NCI-H2081 (cell line): ENCODE measurements at places on chromosomes 1 and 21.

DNA sequence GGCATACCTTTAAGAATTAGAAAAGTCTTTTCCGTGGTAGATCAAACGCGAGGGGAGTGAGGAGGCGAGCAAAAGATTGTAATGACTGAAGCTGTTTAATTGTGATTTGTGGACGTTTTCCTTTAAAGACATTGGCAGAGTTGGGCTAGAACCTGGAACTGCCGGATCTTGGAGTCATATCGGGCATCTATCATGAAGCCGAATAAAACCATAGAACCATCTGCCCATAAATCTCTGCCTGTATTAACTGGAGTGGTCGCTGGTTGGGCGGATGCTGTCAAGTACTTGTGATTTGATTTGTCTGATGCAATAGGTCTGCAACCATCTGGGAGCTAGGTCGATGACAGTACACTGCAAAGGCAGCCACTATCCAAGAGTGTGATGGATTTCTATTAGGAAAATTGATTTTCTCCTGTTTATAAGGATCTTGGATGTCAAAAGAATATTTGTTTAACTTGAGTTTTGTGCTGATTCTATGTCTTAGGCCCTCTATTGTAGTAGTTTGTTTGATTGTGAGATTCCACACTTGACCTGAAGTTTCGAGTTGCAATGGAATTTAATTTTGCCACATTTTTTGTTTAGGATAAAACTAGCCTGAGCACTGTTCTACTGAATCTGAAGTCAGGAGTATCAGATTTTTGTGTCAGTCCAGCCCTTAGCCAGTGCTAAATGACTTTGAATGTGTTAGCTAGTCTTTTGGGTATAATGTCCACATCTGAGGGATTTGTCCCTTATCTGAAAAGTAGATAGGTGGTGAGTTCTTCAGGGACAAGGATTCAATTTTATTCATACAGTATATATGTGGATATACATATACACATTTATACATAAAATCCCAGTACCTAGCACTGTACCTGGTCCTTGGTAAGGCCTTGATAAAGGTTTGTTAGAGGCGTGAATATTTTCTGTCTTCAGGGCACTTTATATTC lies 1.2 kb downstream of the SARS1 start:
- peak; percentile 64 for DNase-seq

DNA sequence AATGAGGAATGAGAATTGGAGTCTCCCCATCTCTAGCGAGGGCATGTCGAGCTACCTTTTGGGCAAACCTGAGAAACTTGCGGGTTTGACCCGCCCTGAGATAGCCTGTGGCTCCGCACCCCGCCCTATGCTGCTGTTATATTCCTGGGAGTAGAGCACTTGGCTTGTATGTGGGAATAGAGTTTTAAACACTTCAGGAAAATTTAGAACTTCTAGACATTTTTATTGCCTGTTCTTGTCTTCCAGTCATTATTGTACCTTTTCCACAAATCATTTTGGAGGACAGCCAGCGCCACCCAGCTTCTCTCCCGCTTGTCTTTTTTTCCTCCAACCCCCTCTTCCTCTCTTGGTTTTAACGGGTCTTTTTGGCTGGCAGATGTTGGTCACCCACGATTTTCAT lies 738 bp downstream of the GNPAT start:
- peak; percentile 49 for DNase-seq

DNA sequence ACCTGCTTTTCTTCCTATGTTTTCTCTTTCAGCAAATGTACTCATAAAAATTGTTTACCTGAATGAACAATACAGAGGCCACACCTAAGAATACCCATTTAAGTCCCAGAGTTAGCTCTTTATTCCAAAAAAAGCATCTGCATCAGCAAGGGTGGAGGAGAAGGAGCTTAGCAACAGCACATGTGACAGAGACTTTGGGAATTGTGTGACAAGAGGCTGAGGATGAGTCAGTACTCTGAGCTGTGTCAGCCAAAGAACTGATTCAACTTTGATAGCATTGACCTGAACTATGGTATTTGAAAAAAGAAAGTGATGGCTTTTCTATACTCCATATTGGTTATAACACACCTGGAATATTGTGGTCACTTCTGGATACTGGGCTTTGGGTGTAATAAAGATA lies 162.7 kb downstream of the ZNF648 start:
- DNase-seq: no peak

DNA sequence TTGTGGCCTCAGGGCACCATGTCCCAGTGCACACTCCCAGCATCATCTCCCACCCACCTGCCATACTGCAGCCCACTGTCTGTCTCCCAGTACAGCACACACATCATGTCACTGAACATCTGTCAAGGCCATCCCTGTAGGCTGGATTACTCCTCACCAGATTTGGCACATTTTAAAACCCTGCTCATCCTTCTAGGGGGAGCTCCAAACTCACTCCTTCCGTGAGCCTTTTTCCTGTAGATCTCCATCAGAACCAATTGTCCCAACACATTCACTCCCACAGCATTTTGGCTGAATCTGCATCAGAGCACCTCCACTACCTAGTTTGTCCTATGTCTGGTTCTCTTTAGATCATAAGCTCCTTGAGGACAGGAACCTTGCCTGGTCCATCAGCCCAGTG lies 58.6 kb upstream of the GRIK3 start:
- DNase-seq: no peak

DNA sequence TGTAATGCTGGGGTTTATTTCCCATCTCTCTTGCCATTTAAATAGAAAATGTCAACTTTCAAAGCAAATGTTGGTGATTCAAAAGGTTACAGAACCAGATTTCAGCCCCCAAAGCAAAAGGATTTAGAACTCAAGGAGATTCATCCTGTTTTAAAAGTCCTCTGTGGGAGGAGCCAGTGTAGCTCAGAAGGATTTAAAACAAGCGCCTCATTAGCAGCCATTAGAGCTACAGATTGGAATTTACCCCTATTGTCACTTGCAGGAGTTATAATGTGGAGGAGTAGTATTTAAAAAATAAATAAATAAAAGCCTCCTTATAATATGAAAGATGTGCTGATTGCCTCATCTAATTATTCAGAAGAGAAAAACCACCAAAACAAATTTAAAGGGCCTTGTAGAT lies 107.8 kb downstream of the LAMC2 start:
- DNase-seq: no peak

GRCh38 chr1:208218237-208219097 lies 25.7 kb downstream of the PLXNA2 start:
- DNase-seq: no peak

- no peak for DNase-seq
Measured at GRCh38 chr1:59494145-59494833, 197.4 kb downstream of the FGGY start.

DNA sequence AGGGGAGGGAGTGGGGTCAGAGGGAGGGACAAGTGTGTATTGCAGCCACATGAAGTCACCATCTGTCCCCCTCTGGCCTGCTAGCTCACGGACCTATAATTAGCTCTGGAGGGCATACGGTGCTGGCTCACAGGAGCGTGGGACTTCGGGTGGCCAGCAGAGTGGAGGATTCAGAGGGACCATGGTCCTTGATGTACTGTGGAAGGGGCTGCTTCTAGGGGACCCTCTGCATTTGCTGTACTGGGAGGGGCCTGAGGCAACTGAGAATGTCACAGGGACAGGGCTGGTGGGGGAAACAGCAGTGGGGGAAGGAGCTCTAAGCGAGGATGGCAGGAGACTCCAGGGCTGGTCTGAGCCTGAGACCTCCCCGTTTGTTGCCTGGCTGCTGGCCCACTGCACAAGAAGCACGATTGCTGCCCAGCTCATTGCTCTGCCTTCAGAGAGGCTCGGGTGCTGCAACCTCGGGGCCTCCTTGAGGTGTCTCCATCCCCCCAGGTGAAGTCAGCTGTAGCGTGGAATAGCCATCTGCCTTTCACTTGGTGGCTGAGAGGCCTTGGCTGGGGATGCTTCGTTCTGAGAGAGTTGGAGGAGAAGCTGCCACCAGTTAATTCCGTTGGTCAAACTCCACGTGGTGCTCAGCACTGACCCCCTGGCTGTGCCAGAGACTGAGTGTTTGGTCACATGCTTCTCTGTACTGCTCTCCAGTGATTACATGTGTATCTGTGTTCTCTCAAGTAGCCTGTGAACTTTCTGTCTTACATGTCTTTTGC lies 2.7 kb downstream of the PPFIA4 start:
- DNase-seq: no peak

DNA sequence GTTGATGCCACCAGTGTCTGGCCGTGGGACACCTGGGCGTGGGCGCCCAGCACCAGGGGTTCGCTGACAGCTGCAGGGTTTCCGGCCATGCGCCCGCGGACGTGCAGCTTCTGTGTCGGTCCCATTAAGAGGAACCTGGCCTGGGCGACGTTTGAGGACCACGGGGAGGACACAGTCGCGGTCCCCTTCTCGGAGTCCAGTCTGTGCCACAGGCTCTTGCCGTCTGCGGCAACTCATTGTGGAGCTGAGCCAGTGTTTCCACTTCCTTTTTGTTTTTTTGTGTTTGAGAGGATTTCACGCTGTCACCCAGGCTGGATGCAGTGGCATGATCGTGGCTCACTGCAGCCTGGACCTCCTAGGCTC lies 1.6 kb upstream of the C1orf159 start:
- DNase-seq: no peak
